ENCODE measurements at places on chromosomes 2 and 18.

- DNase-seq = no peak
These were observed 3.6 kb downstream of the PNKD start for GRCh38 chr2:218273908-218274249.

- DNase-seq = no peak
These were observed 43.1 kb downstream of the INPP4A start for GRCh38 chr2:98487806-98488189.

GRCh38 chr2:39805936-39806608 is 27.0 kb upstream of the THUMPD2 start:
- no peak for DNase-seq

GRCh38 chr2:152485954-152486736 is 151.2 kb downstream of the FMNL2 start:
- no peak for DNase-seq

DNA sequence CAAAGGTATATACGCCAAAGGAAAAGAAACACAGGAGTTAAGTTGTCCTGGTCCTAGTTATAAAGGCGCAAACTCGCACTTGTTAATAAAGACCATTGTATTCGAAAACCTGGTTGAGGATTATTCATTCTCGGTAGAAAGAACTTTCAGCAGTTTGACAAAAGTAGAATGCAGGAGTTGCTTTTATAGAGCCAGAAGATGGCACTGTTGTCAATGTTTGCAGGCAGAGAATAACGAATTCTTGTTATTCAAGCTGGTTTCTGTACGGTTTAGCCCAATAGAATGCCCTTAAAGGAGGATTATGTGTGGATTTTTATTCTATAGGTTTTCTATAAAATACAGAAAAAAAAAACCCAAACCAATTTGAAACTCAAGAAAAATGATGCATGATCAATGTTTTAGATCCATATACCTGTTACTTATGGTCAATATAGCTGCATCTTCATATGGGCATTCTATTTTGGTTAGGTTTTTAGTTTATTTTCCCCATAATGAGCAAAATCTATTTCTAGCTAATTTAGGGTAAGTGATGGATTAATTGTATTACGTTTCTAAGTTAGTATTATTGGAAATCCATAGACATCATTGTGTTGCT is 510.3 kb downstream of the PLCL1 start:
- DNase-seq = no peak

DNA sequence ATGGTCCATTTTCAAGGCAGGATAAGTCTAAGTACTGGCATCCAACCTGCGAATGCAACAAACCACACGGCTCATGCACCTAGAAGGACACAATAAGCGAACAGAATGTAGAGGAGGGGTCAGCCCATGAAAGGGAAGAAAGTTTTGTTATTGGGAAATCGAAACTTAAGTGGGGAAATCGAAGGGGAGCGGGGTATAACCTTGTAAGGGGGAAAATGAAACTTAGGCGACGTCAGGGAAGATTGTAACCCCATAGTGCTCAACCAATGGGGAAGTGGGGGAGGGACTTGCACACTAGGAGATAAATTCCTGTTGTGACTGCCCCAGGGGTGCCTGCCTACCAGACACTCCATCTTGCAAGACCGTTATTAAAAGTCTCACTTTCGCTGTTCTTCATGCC is 15.6 kb upstream of the OTOF start:
- no peak for DNase-seq

GRCh38 chr2:187157046-187157445 is 291.0 kb downstream of the CALCRL start:
- no peak for DNase-seq
